ENCODE measurements at places on chromosomes 5 and 9.

DNA sequence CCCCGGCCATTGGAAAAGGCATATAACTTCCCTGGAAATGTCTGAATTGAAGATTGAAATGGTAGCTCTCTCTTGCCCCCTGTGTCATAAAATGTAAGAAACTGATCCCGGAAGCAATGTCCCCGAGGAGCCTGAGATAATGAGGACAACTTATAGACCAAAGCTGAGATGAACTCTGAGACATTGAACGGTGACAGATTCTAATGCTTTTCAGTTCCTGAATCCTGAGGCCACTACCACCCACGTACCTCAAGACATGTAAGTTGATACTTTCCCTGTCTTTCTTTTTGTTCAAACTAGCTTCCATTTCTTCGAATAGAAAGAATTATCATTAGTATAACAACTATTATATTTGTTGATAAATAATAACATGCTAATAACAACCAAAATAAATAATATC, 51.0 kb downstream of the KIF4B start:
- no peaks in the 10 kb centered on the region for H3K4me1 ChIP-seq
- no peak overlapping the region for H3K4me3 ChIP-seq
- no peak for DNase-seq
- no peaks in the 10 kb centered on the region for H3K36me3 ChIP-seq

DNA sequence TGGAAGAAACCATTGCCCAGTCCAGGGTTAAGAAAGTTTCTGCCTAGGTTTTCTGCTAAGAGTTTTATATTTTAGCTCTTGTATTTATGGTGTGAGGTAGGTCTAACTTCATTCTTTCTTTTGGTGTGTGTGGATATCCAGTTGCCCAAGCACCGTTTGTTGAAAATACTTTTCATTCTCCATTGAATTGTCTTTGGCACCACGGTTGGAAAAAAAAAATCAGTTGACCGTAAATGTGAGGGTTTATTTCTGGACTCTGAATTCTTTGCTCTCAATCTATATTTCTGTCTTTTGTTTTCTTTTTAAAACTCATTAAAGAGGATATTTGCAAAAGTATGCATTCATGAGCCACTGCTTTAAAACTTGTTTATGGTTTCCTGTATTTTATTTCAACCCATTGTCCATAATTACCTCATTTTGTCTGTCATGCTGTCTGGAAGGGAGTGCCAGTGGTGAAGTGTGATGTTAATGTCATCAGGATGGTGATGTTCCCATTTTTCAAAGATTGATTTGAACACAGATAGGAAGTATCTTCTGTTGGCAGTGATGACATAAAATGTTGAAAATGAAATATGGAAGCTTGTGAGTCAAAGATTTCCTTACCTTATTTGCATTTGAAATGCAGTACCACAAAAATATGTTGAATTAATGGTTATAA, 33.9 kb downstream of the HABP4 start:
- peaks cover 10% of the 10 kb centered on the region for H3K36me3 ChIP-seq
- no peaks in the 10 kb centered on the region for H3K27me3 ChIP-seq
- no peak overlapping the region for H3K4me3 ChIP-seq
- H3K4me1 ChIP-seq, result no peaks in the 10 kb centered on the region
- H3K27ac ChIP-seq, result no peak overlapping the region

DNA sequence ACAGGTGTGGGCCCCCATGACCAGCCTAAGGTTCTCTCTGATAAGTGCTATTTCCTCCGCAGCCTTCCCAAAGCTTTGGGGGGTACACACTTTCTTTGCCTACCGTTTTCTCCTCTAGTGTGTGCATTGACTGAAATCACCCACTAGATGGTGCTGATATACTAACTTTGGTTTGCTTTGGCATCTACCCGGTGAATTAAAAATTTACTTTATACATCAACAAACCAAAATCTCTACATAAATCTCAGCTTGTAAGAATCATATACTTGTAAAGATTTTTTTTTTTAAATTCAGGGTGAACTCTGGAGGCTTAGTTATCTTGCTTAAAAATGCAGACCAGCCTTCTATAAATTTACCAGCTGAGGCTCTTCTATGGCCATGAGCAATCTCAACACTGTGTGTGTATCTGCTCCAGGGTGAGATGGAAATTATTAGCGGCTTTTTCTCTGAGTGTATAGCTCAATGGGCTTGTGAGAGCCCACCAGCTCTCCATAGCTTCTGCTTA, 475.7 kb upstream of the TNC start:
- DNase-seq, result no peak
- H3K27me3 ChIP-seq, result peaks cover 8% of the 10 kb centered on the region
- no peaks in the 10 kb centered on the region for H3K4me1 ChIP-seq
- H3K4me3 ChIP-seq, result no peak overlapping the region
- H3K27ac ChIP-seq, result no peak overlapping the region
- no peaks in the 10 kb centered on the region for H3K36me3 ChIP-seq

DNA sequence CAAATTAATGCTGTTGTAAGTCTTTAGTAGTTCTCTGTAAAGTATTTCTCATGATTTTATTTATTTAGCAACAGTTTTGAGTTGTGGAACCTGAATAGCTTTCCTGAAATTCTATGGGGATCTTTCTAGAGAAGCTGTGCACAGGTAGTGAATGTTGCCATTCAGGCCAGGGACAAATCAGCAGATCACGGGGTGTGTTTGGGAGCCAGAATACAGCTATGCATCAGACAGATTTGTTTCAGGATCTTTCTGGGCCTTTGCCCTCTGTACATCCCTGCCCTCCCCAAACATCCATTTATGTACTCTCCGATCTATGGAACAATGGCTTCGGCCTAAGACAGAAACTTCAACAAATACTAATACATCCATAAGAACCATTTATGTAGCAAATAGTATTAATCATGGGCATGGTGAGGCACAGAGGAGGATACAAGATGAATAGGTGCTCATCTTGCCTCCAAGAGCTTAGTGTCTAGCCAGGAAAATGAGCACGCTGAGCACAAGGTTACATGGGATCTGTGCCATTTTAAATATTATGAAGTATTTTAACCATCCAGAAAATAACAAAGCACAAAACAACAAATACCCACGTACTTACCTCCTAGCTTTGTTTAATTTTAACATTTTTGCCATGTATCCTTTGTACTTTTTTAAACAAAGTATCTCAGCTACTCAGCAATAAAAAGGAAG, 13.1 kb downstream of the ARHGEF37 start:
- H3K4me1 ChIP-seq, result peaks cover 3% of the 10 kb centered on the region
- peaks cover 3% of the 10 kb centered on the region for H3K27me3 ChIP-seq
- no peak overlapping the region for H3K27ac ChIP-seq

GRCh38 chr9:33202552-33203201, 35.5 kb upstream of the B4GALT1 start:
- H3K36me3 ChIP-seq, result no peaks in the 10 kb centered on the region
- DNase-seq, result peak; percentile 43
- peak overlapping the region; percentile 40 for H3K4me3 ChIP-seq
- peaks cover 16% of the 10 kb centered on the region for H3K4me1 ChIP-seq
- peaks cover 19% of the 10 kb centered on the region for H3K27me3 ChIP-seq

Data from T-helper 2 cell treated with Interferon-gamma antibody and Interleukin-4, amounts not matched to agents 5 μg/mL and 100 μg/mL, for 36 hours (primary cell).